Endothelial cell of umbilical vein (primary cell): ENCODE measurements at places on chromosomes 3 and 15.

DNA sequence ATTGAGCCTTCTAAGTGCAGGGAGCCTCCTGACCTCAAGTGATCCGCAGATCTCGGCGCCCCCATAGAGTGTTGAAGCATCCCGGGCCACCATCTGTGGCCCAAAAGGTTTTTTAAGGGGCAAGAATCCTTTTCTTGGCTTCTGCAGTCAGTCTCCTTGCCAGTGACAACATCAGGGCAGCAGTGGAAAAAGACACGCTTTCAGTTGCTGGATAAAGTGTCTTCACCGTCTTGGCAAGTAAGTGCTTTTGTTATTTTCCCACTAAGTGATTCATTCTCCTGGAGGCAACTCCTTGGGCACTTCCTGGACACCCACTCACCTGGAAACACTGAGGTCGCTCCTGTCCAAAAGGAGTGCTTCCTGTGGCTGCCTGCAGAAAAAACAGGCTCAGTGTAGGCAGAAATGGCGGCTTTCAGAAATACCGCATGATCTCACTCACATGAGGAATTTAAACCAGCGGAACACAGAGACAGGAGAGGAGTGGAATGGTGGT is 71.7 kb upstream of the ABHD2 start:
- peak; percentile 13 for DNase-seq

DNA sequence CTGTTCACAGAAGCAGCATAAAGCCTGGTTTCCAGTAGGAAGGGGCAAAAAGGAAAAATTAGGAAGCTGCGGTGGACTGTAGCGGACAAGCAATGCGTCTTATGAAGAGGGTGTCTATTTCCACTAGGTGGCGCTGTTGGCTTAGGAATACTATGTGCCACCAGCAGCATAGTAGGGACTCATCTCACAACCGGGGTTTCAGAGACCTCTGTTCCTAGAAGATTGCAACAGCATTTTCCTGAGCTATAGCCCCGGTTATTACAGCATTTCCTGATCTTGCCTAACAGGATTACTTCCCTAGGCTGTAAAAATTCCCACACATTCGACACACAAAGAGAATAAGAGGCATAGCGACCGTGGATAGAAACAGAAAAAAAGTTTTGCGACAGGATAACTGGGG is 683.0 kb downstream of the TBL1XR1 start:
- peak; percentile 73 for DNase-seq

- peak; percentile 49 for DNase-seq
Measured at GRCh38 chr15:99425657-99426301, 140.0 kb upstream of the MEF2A start.

DNA sequence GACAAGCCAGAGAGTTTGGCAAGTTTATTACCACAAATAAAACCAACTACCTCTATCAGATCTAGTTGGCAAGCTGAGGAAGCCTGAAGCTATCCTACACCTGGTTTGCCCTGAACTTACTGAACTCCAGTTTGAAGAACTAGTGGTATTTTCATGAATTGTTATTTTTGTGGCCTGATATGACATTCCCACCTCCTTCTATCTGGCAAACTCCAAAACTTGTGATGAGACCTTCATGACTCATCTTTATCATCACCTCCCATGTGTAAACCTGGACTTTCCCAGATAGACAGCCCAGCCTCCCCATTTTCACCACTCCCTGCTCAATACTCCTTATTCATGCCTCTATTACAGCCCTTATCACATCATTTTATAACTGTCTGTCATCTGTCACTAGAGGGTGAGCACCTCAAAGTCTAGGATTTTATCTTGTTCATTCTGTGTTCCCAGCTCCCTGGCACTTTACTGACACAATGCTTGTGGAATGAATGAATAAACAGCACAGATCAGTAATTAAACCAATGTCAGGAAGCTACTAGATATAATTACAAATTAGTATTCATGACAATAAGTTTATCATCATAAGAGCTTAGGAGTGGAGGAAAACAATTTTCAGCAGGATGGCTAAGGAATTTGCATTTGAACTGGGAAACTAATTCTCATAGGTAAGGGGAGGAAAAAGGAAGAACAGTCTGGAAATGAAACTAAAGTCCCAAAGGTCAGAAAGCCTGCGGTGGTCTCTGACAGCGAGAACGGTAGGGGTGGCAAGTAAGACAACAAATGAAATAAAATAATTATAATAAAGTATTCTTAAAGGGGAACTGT is 13.2 kb upstream of the TRANK1 start:
- DNase-seq = peak; percentile 19

DNA sequence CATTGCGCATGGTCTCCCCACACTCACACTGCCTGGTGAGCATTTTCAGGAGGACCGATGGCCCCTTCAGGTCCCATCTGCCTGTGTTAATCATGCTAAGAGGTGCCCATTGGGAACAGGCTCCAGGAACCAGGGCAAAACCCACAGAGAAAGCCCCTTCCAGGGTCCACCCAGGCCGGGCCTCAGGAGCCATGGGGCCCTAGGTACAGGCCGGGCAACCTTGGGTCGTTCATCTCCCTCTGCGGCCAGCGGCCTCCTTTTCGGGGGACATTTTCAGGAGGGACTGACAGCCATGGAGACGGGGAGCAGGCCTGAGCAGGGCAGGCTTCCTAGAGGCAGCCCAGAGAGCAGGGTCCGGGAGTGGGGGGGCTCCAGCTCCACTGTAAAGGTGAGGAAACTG is 68.0 kb upstream of the TAMM41 start:
- no peak for DNase-seq

GRCh38 chr15:81940467-81941451 is 105.1 kb downstream of the MEX3B start:
- DNase-seq = no peak
